Ovary (tissue), 10 donors: ENCODE measurements at places on chromosomes 2 and 18. TPM values are rescaled to one million over a fixed set of nuclear protein-coding genes. Genes with fewer than 3 reads are reported as not detected.

The CRYBA2 gene
- not detected for total RNA-seq

The RESP18 gene
- not detected for total RNA-seq

The IDH1 gene
- total RNA-seq: 148 TPM

The CKAP2L gene
- not detected for total RNA-seq

The MAP2 gene
- total RNA-seq: 6.0 TPM

The TUBA4B gene
- total RNA-seq: 1.9 TPM

The AQP12A gene
- not detected for total RNA-seq

The ELAC1 gene
- 7.8 TPM for total RNA-seq

The TMEM37 gene
- 21.3 TPM for total RNA-seq

The PDE6D gene
- 15.0 TPM for total RNA-seq

The NAT8 gene
- total RNA-seq: 0.25 TPM

The IL1R1 gene
- 34.2 TPM for total RNA-seq

The TEKT4 gene
- total RNA-seq: not detected

The HRH4 gene
- not detected for total RNA-seq

The OR6B2 gene
- not detected for total RNA-seq

The WNT6 gene
- total RNA-seq: 3.3 TPM

The MROH2A gene
- not detected for total RNA-seq

The DYNC1I2 gene
- 73.1 TPM for total RNA-seq

The CAVIN2 gene
- 47.9 TPM for total RNA-seq

The ZNF804A gene
- 0.07 TPM for total RNA-seq

The SMARCAL1 gene
- 29.1 TPM for total RNA-seq

The GPC1 gene
- 75.7 TPM for total RNA-seq

The COL4A4 gene
- 1.2 TPM for total RNA-seq

The TFPI gene
- 58.6 TPM for total RNA-seq

The SLC4A5 gene
- total RNA-seq: 4.8 TPM

The KCNIP3 gene
- total RNA-seq: 22.7 TPM

The CXCR1 gene
- not detected for total RNA-seq

The DSC2 gene
- total RNA-seq: 0.73 TPM

The DPYSL5 gene
- total RNA-seq: not detected

The STPG4 gene
- not detected for total RNA-seq

The ANKRD30BL gene
- total RNA-seq: not detected

The IL36B gene
- total RNA-seq: not detected

The SELENOI gene
- 18.8 TPM for total RNA-seq

The GALR1 gene
- total RNA-seq: 0.05 TPM

The DSC3 gene
- 9.1 TPM for total RNA-seq

The ICA1L gene
- total RNA-seq: 24.6 TPM

The RAB6C gene
- not detected for total RNA-seq

The SH3RF3 gene
- 4.5 TPM for total RNA-seq

The KIF5C gene
- 5.7 TPM for total RNA-seq
